Naive thymus-derived CD8-positive, alpha-beta T cell (primary cell): ENCODE measurements at places on chromosomes 1 and 21. TPM values are rescaled to one million over a fixed set of nuclear protein-coding genes. Genes with fewer than 3 reads are reported as not detected.

DNA sequence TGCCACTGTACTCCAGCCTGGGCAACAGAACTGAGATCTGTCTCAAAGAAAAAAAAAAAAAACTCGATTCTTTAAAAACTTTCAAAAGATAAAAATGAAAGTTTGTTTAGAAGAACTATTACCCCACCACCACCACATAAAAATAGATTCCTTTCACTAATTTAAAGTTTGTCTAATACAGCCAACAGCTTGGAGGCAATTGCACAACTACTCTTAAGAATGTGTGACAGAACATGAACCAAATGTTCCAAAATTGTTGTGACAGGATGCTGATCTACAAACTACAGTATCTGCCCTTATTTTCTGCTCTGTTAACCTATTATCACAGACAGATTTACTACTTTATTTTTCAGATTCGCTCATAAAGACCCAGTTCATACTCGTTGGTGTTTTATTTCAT, 5.5 kb upstream of the TGFBR3 start:
- no peak for DNase-seq

CNKSR1 gene
- 2.4 TPM for total RNA-seq

DNA sequence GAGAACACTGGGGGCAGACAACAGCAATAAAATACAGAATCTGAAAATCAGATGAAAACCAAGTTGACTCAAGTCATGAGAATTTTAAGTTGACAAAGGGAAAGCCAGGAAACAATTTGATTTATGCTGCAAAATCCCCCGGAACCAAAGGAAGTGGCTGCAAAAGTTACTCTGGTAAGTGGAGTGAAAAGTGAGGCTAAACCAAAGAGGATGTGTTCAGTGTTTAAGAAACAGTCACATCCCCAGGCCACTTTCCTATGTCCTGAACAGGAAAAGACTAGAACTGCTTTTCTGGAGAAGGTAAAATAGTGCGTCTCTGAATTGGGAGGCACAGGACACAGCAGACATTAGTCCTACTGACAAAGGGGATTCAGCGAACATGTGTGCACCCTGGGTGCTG, 5.9 kb downstream of the TARBP1 start:
- no peak for DNase-seq

- no peak for DNase-seq
These were observed 97.3 kb downstream of the SUSD4 start for GRCh38 chr1:223266632-223267172.

DNA sequence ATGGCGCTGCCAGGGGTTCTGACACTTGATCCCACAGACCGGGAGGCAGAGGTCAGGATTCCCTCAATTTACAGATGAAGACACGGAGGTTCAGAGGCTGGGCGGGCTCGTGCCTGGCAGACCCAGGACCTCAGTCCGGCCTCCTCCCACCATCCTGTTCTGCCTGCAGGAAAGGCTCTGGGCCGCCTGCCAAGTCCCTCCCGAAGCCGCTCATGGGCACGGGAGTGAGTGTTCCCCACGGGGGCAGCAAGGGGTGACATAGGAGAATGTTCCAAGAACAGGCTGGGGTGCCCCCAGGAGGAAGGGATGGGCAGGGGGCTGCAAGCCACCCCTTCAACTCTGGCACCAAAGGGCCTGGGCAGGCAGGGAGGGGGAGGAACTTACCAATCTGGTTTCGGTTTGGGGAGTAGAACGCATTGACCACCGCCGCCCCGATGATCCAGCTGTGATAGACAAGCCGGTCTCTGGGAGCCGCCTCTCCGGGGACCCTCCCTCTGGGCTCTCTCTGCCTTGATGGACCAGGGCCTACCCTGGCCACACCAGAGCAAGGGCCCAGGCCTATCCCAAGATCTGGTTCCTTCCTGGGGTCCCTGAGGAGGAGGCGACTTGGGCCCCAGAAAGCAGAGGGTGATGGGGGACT, 7.5 kb downstream of the PRXL2B start:
- no peak for DNase-seq

GRCh38 chr1:201647722-201648065, 108.8 kb downstream of the NAV1 start:
- DNase-seq = no peak

UBASH3A gene
- 91.6 TPM for total RNA-seq

LHX8 gene
- total RNA-seq = not detected

RBM34 gene
- 164 TPM for total RNA-seq

DNA sequence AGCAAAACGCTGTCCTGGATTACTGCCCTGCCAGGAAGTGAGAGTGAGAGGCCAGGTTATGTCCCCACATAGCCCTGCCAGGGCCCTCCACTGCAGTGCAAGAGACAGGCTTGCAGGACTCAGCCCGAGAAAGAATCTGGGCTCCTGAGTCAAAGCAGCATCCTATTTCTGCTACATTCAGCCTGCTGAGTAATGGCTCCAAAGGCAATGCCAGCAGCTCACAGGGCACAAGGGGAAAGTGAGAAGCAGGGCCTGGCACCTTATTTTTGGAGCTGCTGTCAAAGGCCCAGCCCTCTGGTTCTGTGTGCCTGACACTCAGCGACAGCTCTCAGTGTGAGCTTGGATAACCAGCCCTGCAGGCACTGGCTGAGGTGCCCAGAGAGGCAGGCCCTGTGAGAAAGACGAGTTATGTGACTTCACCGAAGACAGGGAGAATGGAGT, 83.9 kb downstream of the DTL start:
- no peak for DNase-seq

DNA sequence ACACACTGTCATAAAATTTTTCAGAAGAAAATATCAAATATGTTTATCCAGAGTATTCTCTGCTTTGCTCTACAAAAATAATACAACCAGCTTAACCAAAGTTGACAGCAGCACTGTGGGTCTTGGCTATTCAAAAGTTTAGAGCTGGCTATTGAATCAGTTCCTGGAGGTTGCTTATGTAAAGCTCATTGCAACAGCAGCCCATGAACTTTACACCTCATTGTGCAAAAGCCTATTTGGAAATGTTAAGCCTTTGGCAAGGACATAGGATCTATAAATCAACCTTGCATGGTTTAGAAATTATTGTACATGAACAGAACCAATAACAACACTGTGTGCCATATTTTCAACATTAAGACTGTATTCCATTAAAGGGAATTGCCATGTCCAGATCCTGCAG, 714.9 kb downstream of the ADGRL2 start:
- no peak for DNase-seq

DNA sequence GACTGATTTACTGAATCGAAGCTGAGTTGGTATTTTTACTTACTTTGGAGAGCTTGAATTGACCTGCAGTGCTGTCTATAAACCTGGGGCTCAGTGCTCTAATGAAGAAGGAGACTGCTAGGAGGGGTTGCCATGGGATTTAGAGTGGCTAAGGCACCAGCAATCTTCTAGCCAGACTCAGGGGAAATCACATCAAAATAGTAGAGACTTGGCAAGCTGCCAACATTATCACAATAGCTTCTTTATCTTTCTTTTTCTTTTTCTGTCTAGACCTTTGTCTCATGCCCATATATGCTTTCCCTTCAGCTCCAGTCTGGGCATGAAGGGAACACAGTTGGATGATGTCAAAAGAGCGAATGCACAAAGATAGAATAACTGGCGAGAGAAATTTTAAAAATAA, 301.1 kb upstream of the DPYD start:
- no peak for DNase-seq

PTAFR gene
- total RNA-seq = 0.70 TPM

DNA sequence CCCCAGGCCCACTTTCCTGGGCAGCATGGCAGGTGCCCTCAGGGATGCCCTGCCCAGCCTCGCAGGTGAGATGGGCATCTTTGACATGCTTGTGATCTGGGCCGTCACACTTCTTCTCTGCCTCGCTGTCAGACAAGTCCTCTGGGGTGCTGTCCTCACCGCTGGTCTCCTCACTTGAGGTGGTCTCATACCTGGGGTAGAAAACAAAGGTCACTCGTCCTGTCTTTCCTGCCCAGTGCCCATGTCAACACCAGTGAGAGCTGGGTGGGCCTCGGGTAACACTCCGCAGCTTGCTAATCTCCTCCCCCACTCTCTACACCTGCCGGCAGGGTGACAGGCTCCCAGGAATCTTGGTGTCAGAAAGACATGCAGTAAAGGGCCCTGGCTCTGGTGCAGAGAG, 50.9 kb downstream of the KANK4 start:
- no peak for DNase-seq

DNA sequence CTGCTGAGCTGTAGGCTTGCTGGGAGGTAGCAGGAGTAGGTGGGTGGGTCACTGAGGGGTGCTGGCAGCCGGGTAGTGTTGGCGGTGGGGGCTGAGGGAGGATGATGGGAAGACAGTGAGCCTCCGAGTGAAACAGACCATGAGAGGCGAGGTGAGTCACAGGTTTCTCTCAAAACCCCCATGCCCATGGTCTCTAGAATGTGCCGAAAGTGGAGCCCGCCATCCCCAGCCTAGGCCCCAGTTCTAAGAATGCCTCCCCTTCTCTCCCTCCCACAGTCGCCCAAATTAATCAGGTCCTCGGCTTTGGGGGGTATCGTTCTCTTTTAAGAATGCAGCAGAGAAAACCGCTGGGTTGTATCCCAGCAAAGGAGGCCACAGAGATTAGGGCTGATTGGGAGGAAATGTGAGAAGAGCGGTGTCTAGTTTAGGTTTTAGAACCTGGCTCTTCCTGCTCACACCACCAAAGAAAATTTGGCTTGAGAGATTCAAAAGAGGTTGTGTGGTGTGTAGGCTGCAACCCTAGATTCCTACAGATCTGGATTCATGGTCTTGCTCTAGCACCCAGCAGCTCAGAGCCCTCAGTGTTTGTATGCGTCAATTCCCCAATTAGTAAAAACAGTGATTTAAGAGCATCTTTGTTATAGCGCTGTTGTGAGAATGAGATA, 27.7 kb upstream of the IL19 start:
- no peak for DNase-seq

DNA sequence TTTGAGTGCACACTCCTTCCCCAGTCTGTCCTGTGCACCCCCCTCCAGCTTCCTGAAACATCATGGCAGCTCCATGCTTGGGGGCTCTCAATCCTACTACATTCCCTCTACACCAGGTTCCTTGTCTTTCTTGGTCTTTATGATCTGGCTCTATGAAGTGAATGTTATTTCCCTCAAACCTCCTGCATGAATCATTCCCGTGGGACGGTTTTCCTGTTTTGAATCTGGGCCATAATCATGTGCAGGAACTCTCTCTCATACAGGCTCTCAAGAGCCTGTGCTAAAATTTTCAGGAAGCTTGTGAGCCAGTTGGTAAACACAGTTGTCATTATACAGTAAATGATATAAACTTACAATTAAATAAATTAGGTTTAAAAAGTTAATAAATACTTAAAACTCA, 89.8 kb upstream of the KCNE2 start:
- no peak for DNase-seq

CFAP107 gene
- not detected for total RNA-seq

- no peak for DNase-seq
These were observed 51.7 kb downstream of the COL24A1 start for GRCh38 chr1:86104606-86105532.

ACTL8 gene
- total RNA-seq = not detected

DNA sequence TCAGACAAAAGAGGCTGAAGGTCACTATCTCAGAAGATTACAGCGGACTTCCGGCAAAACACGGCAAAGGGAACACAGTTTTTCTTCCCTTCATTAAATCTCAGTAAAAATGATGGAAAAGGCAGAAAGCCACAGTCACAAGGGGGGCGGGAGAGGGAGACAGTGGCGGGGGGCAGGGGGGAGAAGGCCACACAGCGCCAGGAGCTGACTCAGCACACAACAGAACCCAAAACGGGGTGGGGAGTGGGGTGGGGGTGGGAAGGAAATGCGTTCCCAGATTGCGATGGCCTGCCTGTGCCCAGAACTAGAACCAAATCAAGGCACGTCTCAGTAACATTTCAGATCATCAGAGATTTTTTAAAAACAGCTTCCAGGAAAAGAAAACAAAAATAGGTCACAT, 13.4 kb downstream of the CFAP74 start:
- DNase-seq = no peak

PITHD1 gene
- total RNA-seq = 79.1 TPM

GRCh38 chr1:8629241-8630091, 188.0 kb downstream of the RERE start:
- DNase-seq = no peak

GRCh38 chr1:15938628-15939161, 37.2 kb downstream of the ZBTB17 start:
- DNase-seq = no peak

RGS4 gene
- not detected for total RNA-seq

DNA sequence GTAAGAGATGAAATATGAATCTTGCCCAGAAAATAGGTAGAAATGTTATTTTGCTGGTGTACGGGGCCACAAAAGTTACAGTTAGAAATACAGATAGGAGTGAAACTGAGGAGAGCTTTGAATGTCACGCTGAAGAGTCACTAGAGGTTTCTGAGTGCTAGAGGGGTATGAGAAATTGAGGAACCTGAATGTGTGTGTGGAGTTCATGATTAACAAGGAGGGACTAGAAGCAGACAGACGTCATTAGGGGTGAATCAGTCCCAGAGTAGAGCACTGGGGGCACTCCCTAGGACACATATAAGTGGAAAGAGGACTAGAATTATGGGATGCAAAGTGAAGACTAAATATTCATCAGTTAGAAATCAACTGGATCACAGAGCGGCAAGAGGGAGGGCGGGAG, 188.9 kb upstream of the MAP1LC3C start:
- DNase-seq = no peak

DNA sequence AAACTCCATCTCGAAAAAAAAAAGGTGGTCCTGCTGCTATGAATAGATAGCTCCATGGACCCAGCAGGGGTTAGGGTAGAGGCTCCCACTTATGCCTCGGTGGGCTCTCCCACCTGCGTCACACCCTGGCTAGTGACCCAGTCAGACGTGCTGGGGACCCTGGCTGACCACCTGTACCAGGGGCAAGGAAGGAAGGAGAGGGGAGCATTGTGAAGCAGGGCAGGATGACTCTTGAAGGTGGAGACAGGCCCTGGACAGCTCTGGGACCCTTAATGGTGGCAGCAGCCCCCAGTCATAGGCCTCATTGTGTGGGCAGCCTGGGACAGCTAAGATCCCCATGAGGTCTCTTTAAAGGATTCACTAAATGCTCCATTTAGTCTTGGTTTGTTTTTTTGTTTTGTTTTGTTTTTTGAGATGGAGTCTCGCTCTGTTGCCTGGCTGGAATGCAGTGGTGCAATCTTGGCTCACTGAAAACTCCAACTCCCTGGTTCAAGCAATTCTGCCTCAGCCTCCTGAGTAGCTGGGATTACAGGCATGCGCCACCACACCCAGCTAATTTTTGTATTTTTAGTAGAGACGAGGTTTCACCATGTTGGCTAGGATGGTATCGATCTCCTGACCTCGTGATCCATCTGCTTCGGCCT, 10.4 kb upstream of the SNAPIN start:
- no peak for DNase-seq

- DNase-seq = no peak
These were observed 17.1 kb downstream of the HHIPL2 start for GRCh38 chr1:222530852-222531251.

- no peak for DNase-seq
These were observed 12.4 kb downstream of the CHAF1B start for GRCh38 chr21:36397606-36398005.
